ENCODE measurements at places on chromosomes 1 and 21. TPM values are rescaled to one million over a fixed set of nuclear protein-coding genes. Genes with fewer than 3 reads are reported as not detected.

OR2M5 gene
- not detected for polyA plus RNA-seq

GRCh38 chr1:173050865-173051264 is at the start of gene TNFSF18:
TSS of gene TNFSF18 (minus strand) at chr1:173050941. CDS start at chr1:173050896, 45 bp downstream.
- peak; percentile 31 for DNase-seq

CFHR2 gene
- not detected for polyA plus RNA-seq

GRCh38 chr1:5423109-5423508 is 569.1 kb downstream of the NPHP4 start:
- DNase-seq, result no peak

AQP10 gene
- not detected for polyA plus RNA-seq

DNA sequence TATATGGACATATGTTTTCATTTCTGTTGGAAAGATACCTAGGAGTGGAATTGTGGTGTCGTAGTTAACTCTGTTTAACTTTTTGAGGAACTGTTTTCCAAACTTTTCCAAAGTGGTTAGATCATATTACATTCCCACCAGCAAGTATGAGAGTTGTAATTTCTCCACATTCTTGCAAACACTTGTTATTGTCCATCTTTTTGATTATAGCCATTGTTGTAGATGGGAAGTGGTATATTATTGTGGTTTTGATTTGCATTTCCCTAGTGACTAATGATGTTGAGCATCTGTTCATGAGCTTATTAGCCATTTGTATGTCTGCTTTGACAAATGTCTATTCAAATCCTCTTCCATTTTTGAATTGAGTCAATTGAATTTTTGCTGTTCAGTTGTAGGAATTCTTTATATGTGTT is 19.8 kb downstream of the CAMTA1 start:
- no peak for DNase-seq

Measured in forelimb muscle (tissue), 1 donor.